ENCODE measurements at places on chromosomes 3 and 15.
A peak's percentile ranks its signal among the peaks of the same experiment; 100 is the strongest.

GRCh38 chr3:178159691-178160220 is 376.5 kb upstream of the KCNMB2 start:
- DNase-seq = no peak

DNA sequence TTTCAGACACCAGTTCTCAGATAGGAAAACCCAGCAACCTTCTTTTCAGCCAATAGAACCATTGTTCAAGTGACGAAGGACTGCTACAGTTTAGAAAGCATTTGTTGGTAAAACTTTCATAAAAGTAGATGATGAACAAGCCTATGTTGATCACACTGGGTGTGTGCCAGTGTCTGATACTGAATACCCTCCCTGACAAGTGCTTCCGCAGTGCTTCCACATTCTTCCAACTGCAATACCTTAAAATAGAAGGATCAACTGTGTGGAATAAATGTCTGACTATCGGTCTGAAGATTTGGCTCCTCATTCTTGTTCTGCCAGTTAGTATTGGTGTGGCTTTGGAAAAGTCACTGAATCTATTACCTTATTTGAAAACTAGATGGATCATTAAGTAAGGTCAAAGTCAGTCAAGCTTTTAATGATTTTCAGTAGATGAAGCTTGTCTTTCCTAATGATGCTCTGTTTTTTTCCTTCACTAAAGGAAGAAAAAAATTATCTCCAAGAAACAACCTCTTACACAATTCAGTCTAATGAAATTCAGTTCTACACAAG is 479.4 kb upstream of the CBLB start:
- DNase-seq = no peak

GRCh38 chr3:42229942-42230688 is 35.9 kb downstream of the CCK start:
- DNase-seq = no peak

GRCh38 chr15:80568298-80568697 is 126.8 kb upstream of the ABHD17C start:
- DNase-seq = no peak

DNA sequence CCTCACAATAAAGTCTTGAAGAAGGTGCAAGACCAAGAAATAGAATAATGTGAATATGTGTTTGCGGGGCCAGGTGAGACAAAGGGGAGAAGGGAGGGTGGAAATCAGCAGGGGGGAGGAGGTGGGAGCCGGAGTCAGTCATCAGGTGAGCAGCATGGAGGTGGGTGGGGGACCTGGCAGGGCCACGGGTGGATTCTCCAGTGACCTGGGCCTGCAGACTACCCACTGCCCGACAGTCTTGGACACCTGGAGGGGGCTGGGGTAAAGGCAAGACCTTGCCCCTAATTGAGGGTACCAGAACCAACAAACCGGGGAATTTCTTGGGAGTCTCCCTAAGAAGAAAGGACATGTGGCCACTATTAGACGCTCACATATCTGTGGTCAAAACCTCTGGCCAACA is 95.8 kb downstream of the CHSY1 start:
- no peak for DNase-seq

- no peak for DNase-seq
Observed at GRCh38 chr3:110493438-110494092, 578.1 kb upstream of the NECTIN3 start.

DNA sequence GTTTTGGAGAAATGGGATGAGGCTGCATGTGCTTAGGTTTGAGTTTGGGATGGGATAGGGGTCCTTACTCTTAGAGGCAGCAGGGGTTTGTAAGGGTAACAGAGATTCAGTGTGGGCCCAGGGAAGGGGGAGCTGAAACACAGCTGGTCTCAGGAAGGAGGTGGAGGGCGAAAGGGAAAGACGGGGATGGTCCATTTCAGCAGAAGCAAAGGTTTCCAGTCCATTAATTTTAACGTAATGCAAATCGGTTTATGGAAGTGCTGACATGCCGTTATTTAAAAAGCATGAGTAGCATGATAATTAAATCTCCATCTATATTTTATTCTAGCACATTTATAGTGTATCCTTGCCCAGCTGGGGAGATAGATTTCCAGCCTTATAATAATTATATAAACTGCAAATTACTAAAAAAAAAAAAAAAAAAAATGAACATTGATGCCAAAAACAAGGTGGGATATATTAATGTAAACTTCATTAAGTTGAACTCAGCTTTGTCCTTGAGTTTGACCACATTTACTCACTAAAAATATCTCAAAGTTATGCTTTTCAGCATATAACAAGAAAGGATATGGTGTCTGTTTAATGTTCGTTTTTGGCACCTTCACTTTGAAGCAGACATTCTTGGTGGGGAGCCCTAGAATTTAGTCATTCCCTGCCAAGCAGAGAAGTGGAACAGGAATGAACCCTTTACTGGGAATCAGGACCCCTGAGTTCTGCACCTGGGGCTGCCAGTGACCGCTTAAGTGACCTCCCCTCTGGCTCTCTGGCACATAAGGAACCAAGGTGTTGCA is 234.7 kb downstream of the THSD4 start:
- DNase-seq = no peak

DNA sequence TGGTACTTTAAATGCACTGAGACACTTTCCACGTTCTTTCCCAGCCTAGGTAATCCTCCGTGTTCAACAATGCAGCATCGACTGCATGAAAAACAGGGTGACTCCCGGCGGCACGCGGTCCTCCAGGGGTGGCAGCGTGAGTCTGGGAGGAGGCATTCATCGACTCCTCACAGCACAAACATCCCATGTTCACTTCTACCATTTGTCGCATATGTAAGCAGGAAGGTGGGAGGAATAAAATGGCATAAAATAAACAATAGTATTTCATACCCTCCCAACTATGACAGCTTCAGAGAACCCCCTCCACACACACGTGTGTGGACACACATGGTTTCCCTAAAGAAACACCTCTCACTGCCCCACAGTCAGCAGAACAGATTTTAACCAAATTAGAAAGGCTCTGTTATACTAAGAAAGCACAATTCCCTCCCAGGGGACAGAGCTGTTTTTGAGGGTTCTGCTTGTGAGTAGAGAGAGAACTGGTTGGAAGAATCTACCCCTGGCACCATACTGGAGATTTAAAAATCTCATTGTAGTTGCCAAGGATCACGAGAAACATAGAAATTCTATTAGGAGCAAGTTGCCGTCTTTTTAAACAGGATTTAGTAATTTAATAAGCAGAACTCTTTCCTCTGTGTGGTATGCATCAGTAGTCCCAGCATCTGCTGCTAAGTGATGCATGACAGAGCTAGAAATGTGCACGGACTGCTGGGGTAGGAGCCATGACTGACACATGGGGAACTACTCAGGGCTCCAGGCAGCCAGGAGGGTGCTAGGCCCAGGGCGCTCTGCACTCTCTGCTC is 6.0 kb downstream of the FAM43A start:
- DNase-seq = no peak

- DNase-seq = no peak
Observed at GRCh38 chr3:184725176-184725719, 13.4 kb upstream of the MAGEF1 start.

DNA sequence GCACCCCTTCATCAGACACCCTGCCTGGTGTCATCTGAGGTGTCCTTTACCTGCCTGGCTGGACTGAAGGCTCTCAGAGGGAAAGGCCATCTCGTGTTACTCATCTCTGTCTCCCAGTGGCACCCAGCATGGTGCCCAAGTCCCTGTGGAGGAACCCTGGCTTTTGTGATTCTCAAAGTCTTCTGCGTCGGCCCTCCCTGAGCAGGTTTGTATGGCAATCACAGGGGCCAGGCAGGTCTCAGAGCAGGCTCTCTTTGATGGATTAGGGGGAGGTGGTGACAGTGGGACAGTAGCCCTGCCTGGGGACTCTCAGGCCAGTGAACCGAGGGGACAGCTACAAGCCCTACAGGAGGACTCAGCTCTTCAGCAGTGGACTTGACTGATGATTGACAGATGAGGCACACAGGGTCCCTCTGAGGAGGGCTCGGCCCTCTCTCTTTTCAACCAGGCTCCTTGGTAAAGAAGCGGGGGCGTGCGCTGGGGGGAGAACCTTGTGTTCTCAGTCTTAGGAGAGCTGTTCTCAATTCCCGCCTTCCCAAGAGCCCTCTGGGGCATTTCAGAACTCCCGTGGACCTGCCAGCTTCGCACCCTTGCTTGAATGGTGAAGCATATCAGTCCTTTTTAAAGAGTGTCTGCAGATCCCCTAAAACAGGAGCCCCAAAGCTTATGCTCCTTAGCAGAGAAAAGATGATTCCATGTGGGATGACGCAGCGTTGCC is 108.3 kb downstream of the VGLL4 start:
- no peak for DNase-seq

DNA sequence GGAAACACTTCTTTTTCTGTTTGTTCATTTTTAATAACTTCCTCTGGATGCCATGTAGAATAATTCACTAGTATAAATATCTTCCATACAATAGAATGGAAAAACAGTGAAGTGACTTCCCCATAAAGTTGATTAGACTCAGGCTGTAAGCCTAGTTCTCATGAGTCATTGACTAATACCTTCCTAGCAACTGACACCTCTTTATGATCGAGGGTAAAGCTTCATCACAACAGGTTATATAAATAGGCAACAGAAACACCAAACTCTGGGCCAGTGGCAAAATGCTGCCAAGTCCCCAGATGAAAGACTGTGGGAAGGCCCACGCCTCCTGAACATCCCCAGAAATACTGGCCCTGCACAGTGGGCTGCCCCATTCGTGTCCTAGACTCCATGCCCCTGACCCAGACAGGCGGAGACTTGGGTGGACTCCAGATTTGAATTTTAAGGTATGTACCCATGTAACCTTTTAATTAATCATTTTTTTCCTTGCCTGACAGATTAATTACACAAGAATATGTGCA is 71.3 kb upstream of the TBC1D23 start:
- DNase-seq = no peak

- DNase-seq = no peak
Observed at GRCh38 chr3:171788546-171789351, 21.5 kb downstream of the PLD1 start.

DNA sequence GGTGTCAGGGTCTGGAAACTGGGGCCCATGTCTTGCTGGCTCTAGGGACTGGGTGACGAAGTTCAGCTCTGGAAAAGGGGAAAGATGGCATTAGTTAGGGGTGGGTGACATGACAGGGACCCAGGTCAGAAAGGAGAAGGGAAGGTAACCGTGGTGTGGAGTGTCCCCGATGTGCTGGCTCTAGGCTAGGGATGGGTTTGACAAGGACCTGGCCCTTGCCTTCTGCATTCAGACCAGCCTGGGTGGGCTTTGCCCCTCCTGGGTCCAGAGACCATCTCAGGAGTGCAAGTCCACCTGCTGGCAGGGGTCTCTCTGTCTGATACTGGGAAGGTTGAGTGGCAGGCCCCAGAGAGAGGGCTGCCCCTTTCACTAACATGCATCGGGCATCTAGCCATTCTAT is 28.7 kb upstream of the ATP2B2 start:
- DNase-seq = no peak

DNA sequence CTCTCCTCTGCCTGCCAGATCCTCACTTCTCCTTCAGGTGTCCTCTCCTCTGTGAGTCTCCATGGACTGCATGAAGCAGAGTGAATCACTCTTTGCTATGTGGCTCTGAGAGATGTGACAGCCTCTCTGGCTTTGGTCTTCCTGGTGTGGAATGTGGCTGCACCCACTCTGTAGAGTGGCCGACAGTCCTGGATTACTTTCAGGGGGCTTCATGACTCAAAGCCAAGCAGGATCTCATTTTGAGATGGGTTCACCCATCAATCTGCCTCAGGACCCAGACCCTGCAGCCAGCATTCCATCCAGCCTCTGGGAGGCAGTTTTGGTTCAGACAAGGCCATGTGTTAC is 221.9 kb upstream of the LYSMD4 start:
- DNase-seq = no peak

- no peak for DNase-seq
Observed at GRCh38 chr3:29152379-29152778, 128.5 kb upstream of the RBMS3 start.

GRCh38 chr3:12966847-12967605 is 106.2 kb downstream of the IQSEC1 start:
- DNase-seq = no peak

DNA sequence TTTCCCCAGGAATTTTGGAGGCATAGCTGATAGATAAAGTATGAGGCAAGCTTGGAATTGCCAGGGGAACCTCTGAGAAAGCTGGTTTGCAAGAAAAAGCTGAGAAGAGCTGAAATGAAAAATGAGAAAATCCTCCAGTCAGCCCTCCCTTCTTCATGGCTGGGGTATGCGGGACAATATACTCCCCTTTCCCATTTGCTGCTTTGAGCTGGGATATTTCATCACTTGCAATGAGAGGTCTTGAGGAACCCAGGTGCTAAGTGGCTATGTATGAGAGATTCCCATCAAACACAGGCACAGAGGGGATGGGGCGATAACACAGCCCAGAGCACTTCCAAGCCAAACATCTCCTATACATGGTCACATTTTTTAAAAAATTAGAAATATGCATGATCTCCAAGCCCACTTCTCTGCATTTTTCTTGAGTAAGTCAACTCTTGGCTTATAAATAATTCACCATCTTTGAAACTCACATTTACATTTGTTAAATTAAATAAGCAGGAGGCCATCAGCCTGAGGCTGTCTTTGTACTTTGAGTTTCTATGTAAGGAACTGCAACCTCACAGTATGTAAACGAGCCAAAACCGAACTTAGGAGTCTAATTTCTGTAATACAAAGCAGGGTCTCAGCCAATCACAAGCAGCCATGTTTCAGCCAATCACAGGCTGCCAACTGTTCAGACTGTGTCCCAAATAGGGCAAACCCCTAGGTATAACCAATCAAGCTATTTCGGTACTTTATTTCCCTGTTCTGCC is 983.6 kb upstream of the NR2F2 start:
- DNase-seq = no peak

DNA sequence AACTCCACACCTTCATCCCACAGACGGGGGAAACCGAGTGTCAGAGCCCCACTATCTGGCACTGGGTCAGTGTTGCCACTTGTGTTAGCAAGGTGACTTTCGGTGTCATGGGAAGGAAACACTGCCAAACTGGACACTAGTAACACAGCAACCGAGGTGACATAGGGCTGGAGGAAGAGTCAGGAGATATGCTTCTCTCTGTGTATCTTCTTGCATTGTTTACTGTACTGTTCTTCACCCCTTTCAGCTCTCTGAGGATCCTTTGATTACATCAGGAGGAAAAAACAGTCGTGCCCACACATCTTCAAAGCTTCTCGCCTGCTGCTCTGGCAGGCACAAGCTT is 109.4 kb upstream of the RAD18 start:
- DNase-seq = no peak

GRCh38 chr15:67103869-67104268 is 38.5 kb downstream of the SMAD3 start:
- no peak for DNase-seq

GRCh38 chr15:101013201-101013550 is 94.0 kb downstream of the LRRK1 start:
- no peak for DNase-seq

- DNase-seq = no peak
Observed at GRCh38 chr15:90957031-90957790, 2.5 kb downstream of the RCCD1 start.

- peak; percentile 14 for DNase-seq
Observed at GRCh38 chr15:90388462-90389380, 679 bp downstream of the IQGAP1 start.

DNA sequence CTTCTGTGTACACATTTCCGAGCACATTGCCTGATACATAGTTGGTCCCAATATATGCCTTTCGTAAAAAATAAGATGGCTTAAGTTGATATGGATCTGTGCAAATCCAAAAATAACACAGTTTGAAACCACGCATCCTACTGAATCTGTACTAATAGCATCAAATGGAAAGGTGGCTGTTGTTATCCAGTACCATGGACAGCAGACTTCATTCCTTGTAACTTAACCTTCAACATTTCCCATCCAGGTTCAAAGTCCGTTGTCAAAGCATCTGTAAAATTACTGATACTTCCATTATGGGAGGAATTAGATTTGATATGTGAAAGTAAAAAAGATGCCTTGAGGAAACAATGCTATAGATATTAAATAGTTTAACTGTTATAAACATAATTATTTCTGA is 65.5 kb upstream of the C3orf49 start:
- DNase-seq = no peak

All from stimulated activated CD8-positive, alpha-beta memory T cell treated with anti-CD3 and anti-CD28 coated beads, Interleukin-15, amount 100 ng/mL, for 1 hour (primary cell).